Hematopoietic multipotent progenitor cell treated with erythropoietin and hydrocortisone succinate and interleukin-3 and kit ligand, for 15 days (in vitro differentiated cells): ENCODE measurements at places on chromosomes 3 and 15.

DNA sequence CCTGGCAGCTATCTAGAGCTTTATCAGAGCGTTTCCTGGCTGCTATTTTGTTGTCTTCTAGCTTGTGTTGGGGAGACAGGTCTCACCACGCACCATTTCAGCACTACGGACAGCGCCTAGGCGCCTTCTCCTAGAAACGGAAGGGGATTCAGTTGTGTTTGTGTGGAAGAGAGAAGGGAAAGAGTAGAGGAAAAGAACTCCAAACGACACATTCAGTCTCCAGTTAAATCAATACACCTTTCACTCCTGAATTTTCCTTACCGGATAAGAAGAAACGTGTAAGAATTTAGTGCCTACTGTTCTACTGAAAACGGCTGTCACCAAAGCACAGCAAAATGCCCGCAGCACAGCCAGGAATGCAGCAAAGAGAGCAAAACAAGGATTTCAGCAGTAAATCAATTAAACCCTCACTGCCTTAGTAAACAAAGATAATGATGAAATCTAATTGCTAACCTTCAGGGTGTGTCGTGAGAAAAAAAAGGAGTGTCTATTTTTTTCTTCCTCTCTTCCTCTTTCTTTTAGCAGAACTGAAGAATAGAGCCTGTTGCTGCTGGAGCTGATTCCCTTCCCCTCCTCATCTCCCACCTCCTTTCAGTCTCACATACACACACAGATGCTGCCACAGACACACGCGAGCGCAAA, 412 bp upstream of the CTXN2 start:
- DNase-seq, result no peak

- no peak for DNase-seq
Measured at GRCh38 chr3:52879090-52879489, 18.3 kb downstream of the STIMATE start.

GRCh38 chr15:96838081-96838480, 507.6 kb downstream of the NR2F2 start:
- no peak for DNase-seq

DNA sequence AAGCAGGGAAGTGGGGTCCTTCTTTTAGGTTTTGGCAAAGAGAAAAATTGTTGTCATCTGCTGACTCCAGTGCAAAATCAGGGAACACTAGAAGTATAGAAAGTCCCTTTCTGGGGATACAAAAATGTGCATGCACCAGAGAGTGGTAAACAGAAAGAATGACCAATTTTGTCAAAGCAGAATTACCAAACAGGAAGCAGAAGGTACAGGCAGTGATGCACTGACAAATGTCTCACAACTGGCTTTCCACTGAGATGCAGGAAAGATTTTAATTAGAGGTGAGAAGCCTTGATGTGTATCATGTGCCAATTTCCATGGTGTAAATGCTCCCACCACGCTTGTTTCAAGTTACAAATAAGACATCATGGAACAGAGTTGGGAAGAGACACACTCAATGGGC, 66.0 kb downstream of the TRIM69 start:
- no peak for DNase-seq
